Activated T-helper 1 cell treated with anti-CD3 and anti-CD28 coated beads, Interleukin-12 subunit alpha, Interleukin-12 subunit beta, Interleukin-2, Interleukin-4 antibody, amounts not matched to agents 30 ng/mL and 10 ng/mL and 1 ng/mL, durations not matched to agents 14 hours and 24 hours and 36 hours (primary cell): ENCODE measurements at places on chromosomes 3 and 15. TPM values are rescaled to one million over a fixed set of nuclear protein-coding genes. Genes with fewer than 3 reads are reported as not detected.

DNA sequence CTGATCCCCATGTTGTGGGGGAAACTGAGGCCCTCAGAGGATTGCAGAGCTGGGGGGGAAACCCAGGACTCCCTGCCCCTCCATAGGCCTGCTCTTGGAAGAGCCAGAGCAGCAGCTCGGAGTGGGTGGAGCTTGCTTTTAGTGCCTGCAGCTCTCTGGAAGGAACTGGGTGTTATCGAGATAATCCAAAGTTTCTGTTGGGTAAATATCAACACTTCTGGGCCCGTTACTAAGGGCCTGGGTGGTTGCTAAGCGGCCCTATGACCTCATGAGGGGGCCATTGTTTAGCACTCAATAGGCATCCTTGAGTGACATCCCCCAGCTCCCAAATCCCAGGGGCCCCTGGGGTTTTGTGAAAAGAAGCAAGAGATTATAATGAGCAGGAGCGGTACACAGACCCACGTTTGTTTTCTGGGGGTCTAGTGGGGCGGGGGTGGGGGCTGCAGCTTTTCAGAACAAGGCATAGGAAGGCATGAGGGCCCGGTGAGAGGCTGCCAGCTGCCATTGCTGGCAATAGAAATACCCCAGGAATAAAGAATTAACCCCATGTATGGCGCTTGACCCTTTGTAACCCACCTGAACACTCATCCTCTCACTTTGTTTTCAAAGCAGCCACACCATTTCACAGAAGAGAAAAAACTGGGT, 48.3 kb upstream of the ATP2B2 start:
- peaks cover 6% of the 10 kb centered on the region for H3K27me3 ChIP-seq
- H3K4me1 ChIP-seq = peaks cover 32% of the 10 kb centered on the region

DOCK3 gene
- 1.5 and 1.6 TPM in 2 replicates for total RNA-seq

MYLK gene
- 0.08 and 0.27 TPM in 2 replicates for total RNA-seq

GRCh38 chr3:94862703-94863102, 799.8 kb downstream of the NSUN3 start:
- no peak for DNase-seq
- H3K27me3 ChIP-seq = no peaks in the 10 kb centered on the region
- H3K27ac ChIP-seq = no peak overlapping the region
- no peaks in the 10 kb centered on the region for H3K36me3 ChIP-seq

GOLGA8B gene
- 228 and 239 TPM in 2 replicates for total RNA-seq

DNA sequence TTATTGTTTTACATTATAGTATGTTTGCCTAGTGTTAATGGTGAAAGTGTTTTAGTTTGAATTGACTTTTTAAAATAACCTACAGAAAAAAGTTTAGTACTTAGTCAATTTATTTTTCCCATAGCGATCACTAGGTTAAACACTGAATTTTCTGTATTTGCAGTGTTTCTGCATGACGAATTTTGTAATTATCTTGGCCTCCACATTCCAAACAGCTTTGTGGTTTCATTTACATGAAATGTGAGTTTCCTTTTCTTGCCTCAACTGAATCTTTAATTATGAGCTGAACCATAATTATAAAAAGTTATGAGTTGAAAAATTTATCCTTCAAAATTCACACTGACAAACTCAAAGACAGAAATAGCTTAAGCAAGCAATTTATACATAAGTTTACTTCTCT, 235.5 kb downstream of the CTNNB1 start:
- H3K27me3 ChIP-seq = no peaks in the 10 kb centered on the region
- no peak for DNase-seq
- H3K36me3 ChIP-seq = no peaks in the 10 kb centered on the region
- no peaks in the 10 kb centered on the region for H3K4me1 ChIP-seq
- H3K27ac ChIP-seq = no peak overlapping the region

DNA sequence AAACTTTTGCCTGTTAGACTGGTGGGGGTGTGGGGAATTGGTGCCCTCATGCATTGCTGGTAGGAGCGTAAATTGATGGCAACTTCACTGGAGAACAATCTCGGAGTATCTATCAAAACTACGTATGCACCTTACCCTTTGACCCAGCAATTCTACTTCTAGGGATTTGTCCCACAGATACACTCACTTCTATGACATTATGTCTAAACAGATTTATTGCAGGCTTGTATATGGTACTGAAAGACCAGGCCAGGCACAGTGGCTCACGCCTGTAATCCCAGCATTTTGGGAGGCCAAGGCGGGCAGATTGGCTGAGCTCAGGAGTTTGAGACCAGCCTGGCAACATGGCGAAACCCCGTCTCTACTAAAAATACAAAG, 30.3 kb downstream of the PPCDC start:
- H3K27me3 ChIP-seq = no peaks in the 10 kb centered on the region
- no peak overlapping the region for H3K4me3 ChIP-seq
- DNase-seq = no peak
- H3K27ac ChIP-seq = no peak overlapping the region

GRCh38 chr15:61644550-61644949, 415.4 kb upstream of the RORA start:
- H3K27me3 ChIP-seq = peaks cover 10% of the 10 kb centered on the region
- DNase-seq = no peak
- H3K4me1 ChIP-seq = no peaks in the 10 kb centered on the region

DNA sequence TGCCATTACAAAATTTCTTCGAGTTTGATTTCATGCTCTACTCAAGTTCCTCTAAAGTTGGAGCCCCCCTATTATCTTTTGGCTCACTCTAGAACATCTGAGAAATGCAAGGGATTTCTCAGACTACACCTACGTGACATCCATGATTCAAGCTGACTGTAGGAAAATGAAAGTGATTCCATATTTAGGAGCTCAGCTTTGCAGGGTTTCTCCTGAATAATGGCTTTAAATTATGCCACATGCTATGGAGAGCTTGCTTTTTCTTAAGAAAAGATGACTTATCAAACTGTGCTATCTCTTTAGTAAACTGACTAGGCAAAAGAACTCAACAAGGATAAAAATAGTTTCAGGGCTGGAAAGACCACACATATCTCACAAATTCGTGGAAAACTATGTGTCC, 292.1 kb downstream of the LSAMP start:
- H3K4me3 ChIP-seq = no peak overlapping the region
- no peaks in the 10 kb centered on the region for H3K27me3 ChIP-seq
- no peak for DNase-seq
- H3K4me1 ChIP-seq = no peaks in the 10 kb centered on the region
- H3K27ac ChIP-seq = no peak overlapping the region
- no peaks in the 10 kb centered on the region for H3K36me3 ChIP-seq

HHLA2 gene
- total RNA-seq = 1.2 and 1.3 TPM in 2 replicates

GRCh38 chr15:41885321-41885720, 8.5 kb downstream of the SPTBN5 start:
- H3K36me3 ChIP-seq = peaks cover 2% of the 10 kb centered on the region
- peaks cover 12% of the 10 kb centered on the region for H3K27me3 ChIP-seq
- no peak overlapping the region for H3K27ac ChIP-seq
- H3K4me3 ChIP-seq = no peak overlapping the region

DNA sequence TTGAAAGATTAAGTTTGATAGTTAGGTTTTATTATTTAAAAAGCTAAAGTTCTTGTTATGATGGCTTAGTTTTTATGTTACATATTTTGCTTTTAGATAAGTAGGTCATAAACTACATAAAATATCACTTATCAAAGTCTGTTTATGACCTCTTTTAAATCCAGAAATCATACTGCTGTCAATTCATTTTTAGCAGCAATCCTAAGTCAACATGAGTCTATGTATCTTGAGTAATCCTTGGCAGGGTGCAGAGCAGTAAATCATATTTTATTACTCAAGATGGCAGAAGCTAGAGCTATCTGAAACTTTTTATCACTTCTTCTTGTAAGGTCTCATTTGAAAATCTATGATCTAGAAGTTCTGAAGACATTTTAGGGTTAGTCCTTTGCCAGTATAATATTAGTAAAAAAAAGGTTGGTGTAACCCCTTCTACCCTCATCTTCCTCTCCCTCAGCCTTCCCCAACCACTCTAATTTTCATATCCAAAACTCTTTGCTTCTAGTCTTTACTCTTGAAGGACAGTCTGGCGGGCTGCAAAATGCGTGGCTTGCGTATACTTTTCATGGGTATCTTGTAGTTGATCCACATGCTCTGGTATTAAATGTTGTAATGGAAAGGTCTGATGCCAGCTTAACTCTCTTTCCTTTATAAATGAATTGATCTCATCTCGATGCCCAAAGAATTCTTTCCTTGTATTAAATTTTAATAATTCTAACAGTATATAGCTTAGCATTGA, 134.0 kb upstream of the THRB start:
- no peak for DNase-seq
- H3K36me3 ChIP-seq = no peaks in the 10 kb centered on the region
- no peak overlapping the region for H3K4me3 ChIP-seq
- no peaks in the 10 kb centered on the region for H3K4me1 ChIP-seq
- no peaks in the 10 kb centered on the region for H3K27me3 ChIP-seq
- no peak overlapping the region for H3K27ac ChIP-seq

PYGO1 gene
- total RNA-seq = not detected in 2 replicates

DNA sequence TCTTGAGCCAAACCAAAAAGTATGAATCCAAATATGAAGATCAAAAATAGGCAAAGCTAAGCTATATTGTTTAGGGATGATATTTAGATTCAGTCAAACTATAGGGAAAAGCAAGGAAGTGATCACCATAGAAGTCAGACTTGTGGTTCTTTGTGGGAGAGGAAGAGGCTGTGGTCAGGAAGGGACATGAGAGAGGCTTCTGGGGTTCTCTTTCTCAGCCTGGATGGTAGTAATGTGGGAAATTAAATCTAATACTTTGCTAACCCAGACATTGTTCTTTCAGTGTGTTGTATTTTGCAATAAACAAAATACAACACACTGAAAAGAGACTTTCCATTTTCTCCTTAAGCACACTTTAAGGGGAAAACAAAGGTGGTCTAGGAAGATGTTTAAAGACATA, 3.1 kb downstream of the CX3CR1 start:
- H3K4me1 ChIP-seq = peaks cover 67% of the 10 kb centered on the region
- H3K36me3 ChIP-seq = peaks cover 7% of the 10 kb centered on the region
- no peak for DNase-seq

GHSR gene
- total RNA-seq = not detected in 2 replicates

GRCh38 chr3:70264122-70264780, 48.2 kb downstream of the MDFIC2 start:
- H3K27me3 ChIP-seq = no peaks in the 10 kb centered on the region
- no peak overlapping the region for H3K4me3 ChIP-seq
- H3K36me3 ChIP-seq = no peaks in the 10 kb centered on the region
- no peak overlapping the region for H3K27ac ChIP-seq
- no peak for DNase-seq
